GM04504 (cell line): ENCODE measurements at places on chromosomes 2 and 18.

GRCh38 chr2:189109921-189110397 is 69.6 kb downstream of the COL5A2 start:
- no peak for DNase-seq

DNA sequence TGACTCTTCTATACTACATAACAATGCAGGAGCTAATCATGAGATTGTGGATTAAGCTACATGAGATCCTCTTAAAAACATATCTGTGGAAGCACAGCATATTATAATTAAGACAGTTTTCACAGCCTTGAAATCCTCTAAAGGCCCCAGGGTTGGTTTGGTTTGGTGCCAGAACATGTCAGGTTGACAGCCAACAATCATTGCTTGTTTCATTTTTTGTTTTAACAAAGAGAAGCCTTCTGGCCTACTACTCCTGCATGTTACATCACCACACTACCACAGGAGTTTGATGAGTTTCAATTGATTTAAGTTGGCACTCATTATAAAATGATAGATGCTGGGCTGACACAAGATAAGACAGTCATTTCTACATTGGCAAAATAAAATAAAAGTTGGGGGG is 255.9 kb upstream of the ERBB4 start:
- no peak for DNase-seq

- DNase-seq, result no peak
Observed at GRCh38 chr2:127650041-127650784, 4.3 kb downstream of the GPR17 start.

DNA sequence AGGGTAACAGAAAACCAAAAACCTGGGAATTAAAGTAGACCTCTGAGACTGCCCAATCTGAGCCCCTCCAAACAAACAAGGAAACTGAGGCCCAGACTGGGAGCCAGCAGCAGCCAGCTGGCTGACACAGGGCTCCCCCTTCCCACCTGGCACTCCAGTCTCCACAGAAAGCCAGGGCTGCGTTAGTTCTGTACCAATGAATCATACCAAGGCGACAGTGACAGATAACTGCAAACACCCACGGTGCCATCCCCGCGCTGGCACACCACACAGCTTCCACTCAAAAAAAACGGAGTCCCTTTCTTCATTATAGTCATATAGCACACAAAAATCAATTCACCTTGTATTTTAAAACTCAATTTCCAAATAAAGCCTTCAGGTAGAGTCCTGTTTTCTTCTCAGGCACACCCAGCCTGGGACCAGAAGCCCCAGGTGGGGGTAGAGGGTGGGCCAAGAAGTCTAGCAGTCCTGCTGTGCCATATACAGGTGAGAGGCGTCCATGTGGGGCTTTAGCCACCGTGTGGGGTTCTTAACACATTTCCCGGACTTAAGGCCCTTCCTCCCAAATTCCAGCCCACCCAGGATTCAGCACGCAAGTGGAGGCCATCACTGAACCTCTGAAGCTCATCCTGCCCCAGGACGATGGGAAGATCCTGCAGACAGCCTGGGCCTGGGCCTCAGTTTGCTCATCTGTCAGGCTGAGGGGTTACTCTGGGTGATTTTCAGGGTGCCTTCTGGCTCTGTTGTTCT is 1.2 kb downstream of the PER2 start:
- no peak for DNase-seq

DNA sequence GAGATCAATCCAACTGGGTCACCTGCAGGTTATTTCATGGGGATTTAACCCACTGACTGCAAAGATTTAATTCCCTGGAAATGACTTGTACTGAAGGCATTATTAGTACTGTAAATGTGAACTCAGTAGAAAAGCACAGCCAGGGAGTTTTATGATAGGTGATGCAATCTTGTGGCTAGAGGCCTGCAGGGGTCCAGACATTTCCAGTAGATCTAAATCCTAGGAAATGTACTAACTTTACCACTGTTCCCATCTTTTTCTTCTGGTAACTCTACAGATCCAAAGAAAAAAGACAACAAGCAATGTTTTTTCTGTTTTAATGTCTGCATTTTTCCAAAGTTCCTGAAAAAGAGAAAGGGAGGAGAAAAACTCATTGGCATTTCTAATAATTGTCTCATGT is 500.1 kb downstream of the ARHGAP15 start:
- DNase-seq, result peak; percentile 41

- DNase-seq, result peak; percentile 57
Observed at GRCh38 chr18:55839343-55839742, 251.4 kb upstream of the TCF4 start.

- DNase-seq, result no peak
Observed at GRCh38 chr2:109117780-109118179, 11.2 kb upstream of the SH3RF3 start.
